ENCODE measurements at places on chromosomes 16 and 17.
A peak's percentile ranks its signal among the peaks of the same experiment; 100 is the strongest.

DNA sequence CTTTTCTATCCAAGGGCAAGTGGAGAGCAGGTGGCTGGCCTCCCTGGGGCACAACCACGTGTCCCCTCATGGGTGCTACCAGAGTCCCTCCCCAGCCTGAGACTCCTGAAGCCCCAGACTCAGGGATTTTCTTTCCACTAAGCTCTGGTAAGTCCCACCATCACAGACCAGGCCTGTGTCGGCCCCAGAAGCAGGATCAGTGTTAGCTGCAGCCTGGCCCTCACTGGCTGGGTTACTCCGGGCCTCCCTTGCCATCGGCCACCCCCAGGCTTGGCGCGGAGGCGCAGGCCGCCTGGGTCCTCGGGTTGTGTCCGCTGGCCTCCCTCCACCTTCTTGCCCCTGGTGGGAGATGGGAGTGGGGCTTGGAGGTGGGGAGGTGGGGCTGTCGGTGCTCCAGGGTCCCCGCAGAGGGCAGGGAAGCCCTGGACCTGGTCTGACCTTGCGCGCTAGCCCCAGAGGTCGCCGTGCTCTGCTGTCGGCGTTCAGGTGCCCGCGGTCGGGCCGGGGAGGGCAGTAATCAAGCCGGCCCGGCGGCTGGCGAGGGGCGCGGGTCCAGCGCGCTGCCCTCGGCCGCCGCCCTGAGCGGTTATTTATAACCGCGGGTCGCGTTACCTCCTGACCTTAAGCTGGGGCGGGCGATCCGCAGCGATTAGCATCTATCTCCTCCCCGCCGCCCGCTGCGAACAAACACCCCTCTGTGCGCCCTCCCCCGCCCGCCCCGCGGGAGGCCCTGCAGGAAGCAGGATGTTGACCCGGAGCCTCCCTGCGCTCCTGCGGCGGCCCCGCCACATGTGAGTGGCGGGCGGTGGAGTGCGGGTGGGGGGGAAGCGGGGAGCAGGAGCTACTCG, 78.1 kb upstream of the TOB1 start:
- DNase-seq, result peak; percentile 71

GRCh38 chr17:78174870-78175642, 6.7 kb downstream of the SYNGR2 start:
- no peak for DNase-seq

GRCh38 chr17:66807182-66807581, 27.7 kb upstream of the CACNG5 start:
- no peak for DNase-seq

DNA sequence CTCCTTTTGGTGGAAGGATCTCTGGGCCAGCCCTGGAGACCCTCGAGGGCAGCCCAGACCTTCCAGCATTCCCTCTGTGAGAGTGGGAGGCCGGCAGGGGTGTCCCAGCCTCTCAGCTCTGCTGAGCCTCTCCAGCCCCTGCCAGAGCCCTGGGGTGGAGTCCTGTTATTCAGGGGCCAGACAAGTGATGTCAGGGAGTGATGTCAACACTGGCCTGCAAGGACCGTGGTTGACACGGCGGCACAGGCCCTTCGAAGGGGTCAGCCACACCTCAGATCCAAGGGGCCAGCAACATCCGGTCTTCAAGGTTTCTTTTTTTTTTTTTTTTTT, 231.2 kb downstream of the KATNIP start:
- DNase-seq, result no peak

- DNase-seq, result no peak
Observed at GRCh38 chr17:77125432-77125901, 15.3 kb upstream of the SEC14L1 start.

- no peak for DNase-seq
Observed at GRCh38 chr17:67095803-67096202, 51.4 kb downstream of the CACNG1 start.

GRCh38 chr17:17408236-17408794, 68.5 kb upstream of the MED9 start:
- DNase-seq, result no peak

DNA sequence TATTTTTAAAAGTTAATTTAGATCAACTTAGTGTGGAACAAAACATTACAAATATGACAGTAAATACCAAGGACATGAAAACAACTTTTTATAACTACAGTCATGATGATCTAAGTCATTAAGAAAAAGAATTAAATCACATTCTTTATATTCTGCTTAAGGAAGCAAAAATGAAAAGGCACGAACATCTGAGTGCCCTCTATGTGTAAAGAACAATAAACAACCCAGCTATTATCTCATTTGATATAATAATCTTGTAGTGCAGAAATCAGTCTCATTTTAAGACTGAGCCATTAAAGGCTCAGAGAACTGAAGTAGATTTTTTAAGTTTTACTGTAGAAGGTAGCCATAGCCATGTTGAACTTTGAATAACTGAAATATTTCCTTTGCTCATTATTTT, 13.4 kb downstream of the MYO1D start:
- no peak for DNase-seq

DNA sequence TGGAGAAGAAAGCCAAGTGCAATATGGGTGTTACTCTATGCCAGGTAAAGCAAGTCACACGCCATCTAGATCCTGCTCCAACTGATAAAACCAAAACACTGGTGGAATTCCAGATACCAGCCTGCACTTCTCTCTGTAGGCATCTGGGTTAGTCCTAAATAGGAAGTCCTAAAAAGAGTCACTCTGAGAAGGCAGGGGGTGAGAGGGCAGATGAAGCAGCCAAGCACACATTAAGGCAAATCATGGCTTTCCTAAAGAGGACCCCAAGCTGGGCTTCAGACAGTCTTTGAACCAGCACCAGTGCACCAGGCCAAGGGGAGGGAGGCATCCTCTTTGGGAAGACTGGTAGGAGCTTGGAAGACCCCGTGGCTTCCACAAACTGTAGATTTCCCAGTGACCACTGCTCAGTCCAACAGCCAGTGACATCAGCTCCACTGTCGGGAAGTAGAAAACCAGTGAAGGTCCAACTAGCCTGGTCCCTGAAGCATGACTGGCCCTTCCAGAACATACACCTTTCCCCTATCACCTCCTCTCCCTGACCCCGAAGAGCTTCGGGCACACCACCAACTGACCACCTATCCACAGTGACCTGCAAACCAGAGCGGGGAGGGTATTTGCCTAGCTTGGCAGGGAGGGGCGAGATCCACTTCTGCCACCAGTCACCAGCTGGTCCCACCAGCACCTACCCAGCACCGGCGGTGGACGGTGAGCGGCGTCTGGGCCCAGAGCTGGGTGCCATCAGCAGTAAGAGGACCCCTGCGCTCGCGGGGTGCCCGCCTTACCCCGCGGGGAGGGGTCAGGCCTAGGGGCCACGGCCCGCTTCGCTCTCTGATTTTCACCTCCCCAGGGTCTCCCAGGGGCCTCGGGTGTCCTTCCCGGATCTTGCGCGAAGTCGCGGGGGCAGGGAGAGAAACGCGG, 1.0 kb downstream of the LITAF start:
- DNase-seq, result no peak

GRCh38 chr17:550041-550398, 164.6 kb downstream of the VPS53 start:
- no peak for DNase-seq

DNA sequence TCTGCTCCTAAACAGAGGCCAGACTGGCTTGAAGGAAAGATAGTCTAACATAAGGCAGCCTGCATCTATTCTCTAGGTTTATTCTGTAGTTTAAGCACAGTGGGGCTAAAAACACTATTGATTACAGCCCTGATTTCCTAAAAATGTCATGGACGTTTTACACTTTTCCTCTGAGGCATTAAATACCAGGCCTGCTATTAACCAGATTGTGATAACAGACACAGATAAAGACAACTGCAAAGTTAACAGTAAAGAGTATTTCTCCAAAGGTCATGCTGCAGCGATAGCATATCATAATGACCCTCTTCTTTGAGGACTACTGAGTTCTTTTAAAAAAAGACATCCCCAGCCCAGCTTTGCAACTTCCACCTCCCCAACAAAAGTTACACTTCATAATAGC, 59.6 kb upstream of the MON1B start:
- no peak for DNase-seq

- no peak for DNase-seq
Observed at GRCh38 chr17:7466639-7467341, 12.6 kb downstream of the ZBTB4 start.

- DNase-seq, result peak; percentile 9
Observed at GRCh38 chr17:37642681-37643080, 565 bp downstream of the DDX52 start.

DNA sequence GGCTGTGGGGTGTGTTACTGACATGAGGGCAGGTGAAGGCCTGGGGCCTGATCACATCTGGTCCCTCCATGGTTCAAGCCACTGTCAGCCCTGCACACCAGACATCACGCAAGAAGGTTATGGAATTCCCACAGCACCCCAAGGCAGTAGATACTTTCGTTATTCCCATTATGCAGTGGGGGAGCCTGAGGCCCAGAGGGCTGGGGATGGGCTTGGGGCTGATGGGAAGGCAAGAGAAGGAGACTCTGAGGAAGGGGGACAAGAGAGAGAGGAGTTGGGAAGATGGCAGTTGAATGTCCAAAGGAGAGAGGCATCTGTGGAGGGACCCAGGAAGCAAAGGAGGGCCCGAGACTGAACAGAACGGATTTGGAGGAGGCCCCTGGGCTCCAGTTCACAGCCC, 34.7 kb downstream of the TRPV2 start:
- no peak for DNase-seq

- no peak for DNase-seq
Observed at GRCh38 chr16:27245276-27246172, 23.0 kb downstream of the NSMCE1 start.

DNA sequence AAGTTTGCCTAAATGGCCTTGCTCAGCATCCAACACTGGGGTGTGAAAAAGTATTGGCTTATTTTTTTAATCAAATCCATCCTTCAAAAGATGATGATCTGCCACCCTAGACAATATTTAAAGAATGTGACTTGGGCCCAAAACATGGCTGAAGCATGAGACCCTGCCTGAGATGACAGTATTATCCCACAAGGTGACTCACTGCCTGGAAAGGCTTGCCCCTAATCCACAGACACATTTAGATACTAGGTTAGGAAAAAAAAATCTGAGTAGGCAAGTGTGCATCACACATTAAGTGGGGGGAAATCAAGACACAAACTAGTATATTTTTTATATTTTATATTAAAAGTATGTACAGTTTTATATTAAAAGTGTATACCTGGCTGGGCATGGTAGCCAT, 38.4 kb downstream of the TOM1L2 start:
- DNase-seq, result no peak

GRCh38 chr17:9587969-9588656, 11.7 kb downstream of the CFAP52 start:
- no peak for DNase-seq

- no peak for DNase-seq
Observed at GRCh38 chr16:85424260-85425073, 188.7 kb upstream of the GSE1 start.

DNA sequence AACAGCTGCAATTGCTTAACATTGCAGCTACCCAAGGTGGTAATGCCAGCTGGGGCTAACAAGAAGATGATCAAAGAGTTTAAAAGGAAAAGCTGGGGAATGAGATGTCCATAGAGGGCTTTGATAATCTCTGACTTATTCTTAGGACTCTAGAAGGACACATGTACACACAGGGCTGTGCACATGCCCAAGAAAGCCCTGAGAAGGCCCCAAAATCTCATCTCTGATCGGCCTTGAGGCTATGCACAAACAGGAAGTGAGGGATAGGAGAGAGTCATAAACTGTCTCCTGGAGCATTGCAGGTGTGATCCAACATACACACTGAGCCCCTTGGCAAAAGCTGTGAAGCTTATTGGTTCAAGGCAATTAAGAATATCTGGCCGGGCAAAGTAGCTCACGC, 17.2 kb upstream of the RABEP1 start:
- no peak for DNase-seq

- no peak for DNase-seq
Observed at GRCh38 chr17:51954232-51954765, 204.2 kb downstream of the CA10 start.

- DNase-seq, result no peak
Observed at GRCh38 chr17:34566201-34566600, 13.2 kb upstream of the TMEM132E start.

DNA sequence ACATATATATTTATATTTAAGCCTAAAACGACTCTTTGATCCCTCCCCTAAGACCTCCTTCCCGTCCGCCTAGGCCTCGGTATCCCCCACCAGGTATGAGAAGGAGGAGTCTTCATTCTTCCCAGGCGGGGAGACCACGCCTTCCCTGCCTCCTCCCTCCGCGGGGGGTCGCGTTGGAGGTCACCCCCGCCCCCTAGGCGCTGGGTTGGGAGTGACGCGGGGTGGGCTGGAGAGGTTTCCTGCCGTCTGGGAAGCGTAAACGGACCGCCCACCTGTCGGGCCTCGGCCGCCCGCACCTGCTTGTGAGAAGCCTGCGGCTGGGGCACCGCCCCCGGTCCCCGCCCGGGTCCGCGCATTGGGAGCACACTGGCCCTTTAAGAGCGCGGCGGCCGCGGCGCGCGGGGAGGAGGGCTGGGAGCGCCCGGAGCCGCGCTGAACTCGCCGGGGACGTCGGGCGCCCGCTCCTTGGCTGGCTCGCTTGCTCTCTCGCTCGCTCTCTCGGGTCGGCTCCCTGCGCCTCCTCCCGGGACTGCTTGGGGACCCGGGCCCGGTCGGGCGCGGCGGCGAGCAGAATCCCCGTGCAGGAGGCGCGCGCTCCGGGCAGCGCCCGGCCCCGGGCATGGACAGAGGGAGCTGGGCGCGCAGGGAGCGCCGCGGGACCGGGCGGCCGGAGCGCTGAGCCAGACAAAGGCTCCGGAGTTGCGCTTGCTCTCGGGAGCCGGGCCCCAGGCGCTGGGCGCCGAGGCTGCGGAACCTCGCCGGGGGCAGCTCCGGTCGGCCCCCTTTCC, at the start of gene MMP15:
Gene MMP15, plus strand, starts transcription at position 404 of the 788 bp plus-strand sequence. CDS start 597 bp downstream, outside the sequence.
- DNase-seq, result peak; percentile 77

GRCh38 chr16:74903120-74903519, 81.8 kb downstream of the WDR59 start:
- DNase-seq, result no peak

GRCh38 chr16:73151225-73151624, 103.3 kb upstream of the ZFHX3 start:
- no peak for DNase-seq

DNA sequence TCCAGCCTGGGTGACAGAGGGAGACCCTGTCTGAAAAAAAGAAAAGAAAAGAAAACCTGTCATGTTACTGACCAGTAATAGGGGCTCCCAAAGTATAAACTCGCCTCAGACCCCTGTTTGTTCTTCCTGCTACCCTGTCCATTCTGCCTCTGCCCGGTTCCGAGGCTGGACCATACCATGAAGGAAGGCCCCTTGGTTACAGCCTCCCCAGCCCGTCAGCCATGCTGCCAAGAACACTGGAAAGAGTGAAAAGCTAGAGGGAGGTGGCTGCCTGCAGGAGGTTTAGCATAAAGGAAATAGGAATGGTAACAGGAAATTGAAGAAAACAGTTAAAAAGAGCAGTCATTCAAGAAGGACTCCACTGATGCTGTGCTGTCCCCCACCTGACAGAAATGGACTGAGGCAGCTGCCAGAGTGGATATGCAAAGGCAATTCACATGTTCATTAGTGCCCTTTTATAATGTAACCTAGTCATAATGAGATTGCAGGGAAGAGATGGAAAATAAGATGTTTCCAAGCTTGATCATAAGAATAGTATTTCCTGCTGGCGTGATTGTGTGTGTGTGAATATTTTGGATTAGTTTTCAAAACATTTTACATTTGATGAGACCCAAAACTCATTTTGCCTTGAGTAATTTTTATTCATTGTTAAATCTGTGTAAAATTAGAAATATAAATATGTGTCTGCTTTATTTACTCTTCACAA, 102.6 kb downstream of the GOSR1 start:
- DNase-seq, result no peak

All from naive thymus-derived CD8-positive, alpha-beta T cell (primary cell).